Stimulated activated CD8-positive, alpha-beta memory T cell treated with anti-CD3 and anti-CD28 coated beads, Interleukin-4, amount 100 ng/mL, for 1 hour (primary cell): ENCODE measurements at places on chromosomes 11 and 22.

GRCh38 chr11:18071098-18071705 lies 25.1 kb upstream of the TPH1 start:
- no peak for DNase-seq

DNA sequence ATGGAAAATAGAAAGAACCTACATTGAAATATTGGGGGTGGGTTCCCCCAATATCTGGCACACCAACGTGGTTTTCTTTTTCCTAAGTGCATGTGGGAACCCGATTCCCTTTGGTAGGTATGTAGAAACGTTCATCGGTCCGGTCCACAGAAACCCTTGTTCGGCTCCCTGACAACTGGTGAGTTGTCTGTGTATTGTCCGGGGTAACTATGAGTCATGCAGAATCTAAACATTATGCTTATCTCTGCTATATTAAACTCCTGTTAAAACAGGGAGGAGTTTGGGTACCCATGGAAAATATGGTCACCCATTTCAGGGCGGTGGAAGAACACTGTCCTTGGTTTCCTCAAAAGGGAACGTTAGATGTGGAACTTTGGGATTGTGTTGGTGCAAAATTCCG lies 25.1 kb upstream of the ALDH3B2 start:
- DNase-seq: no peak

GRCh38 chr11:18321578-18321968 lies 367 bp downstream of the HPS5 start:
- no peak for DNase-seq

DNA sequence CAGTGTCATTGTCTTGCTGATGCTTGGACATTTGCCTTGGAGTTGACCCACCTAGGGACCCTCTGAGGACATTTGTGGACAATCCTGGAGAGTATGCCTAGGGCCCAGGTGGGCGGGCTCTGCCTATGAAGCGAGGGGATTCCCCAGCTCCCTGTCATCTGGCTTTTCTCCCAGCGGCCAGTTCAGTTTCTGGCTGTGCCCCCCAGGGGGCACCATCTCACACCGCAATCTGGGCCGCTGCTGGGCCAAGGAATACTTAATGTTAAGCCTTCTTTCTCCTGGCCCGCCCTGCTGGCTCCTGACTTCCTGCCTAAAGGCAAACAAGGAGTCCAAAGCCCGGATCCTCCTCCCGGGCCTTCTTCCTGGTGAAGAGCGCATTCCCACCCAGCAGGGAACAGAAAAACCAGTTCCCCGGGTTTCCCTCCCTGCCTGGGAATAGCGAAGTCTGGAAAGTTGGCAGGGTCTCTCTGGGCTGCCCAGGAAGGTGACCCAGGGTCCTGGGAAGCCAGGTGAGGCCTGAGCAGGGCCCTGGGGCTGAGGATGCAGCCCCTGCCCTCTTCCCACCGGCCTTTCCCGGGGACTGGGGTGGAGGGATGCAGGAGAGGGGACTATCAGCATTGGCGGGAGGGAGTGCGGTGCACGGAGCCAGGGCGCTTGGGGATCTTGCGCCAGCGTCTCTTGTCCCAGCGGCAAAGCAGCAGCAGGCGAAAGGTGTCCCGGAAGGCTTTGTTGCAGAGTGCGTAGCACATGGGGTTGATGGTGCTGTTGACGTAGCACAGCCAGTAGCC lies 11.9 kb downstream of the CHRM1 start:
- no peak for DNase-seq

DNA sequence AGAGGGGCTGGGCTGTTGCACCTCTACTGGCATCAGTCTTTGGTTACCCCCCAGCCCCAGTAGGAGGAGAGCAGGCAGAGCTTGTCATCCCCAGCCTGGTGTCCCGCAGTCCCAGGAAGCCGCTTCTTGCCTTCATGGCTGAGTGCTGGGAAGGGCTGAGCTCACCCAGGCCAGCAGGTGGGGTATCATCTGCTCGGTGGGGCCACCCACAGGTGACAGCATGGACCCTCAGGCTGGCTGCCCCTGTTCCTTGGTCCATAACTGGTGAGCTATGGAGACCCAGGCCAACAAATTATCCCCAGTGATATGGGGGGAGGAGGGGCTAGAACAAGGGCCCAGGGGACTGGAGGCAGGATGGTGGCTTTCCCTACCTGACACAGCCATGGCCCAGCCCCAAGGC lies 6.5 kb upstream of the RHOD start:
- DNase-seq: no peak

- DNase-seq: no peak
Measured at GRCh38 chr11:118000067-118000849, 14.1 kb downstream of the IL10RA start.

DNA sequence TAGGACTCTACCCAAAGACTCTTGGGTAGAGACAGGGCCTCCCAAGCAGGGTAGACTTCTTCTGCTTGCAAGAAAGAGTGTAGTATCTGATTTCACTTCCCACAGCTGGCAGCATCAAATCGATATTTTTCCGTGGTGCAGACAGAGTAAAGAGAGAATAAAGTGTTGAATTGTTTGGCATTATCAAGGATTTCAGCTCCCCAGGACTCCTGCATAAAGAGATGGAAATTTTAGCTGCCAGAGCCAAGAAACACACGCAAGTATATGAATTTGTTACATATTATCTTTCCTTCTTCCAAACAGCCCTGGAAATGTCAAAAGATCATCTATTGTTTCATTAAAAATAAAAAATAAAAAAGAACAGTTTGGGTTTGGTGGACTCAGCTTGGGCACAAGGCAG lies 136.8 kb downstream of the PKNOX2 start:
- DNase-seq: no peak

DNA sequence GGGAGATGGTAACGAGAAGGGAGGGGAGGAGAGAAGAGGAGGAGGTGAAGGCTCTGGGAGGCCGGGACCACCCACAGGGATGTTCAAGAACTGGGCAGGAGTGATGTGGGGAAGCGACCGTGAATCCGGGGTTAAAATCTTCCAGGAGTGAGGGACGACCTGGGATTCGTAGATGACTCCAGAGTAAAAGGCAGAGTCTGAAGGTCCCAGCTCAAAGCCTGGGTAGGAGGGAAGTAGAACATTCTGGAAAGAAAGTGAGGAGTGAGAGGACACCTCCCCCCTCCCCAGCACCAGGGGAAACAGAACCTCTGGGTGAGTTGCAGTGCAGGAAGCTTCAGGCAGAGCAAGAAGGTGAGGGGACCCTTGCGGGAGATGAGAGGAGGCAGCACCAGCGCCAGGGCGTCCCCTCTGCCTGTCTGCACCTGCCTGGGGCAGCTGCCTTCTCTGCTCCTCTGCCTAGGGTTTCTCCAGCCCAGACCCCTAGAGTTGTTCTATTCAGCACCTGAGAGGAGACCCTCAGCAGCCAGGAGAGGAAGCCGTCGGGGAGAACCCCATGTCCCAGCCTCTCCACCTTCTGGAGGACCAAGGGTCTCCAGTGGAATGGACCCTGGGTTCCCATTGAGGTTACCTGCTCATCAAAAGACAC lies 49.7 kb downstream of the LINC01488 start:
- DNase-seq: no peak

- no peak for DNase-seq
Measured at GRCh38 chr11:47060807-47061206, 115.9 kb downstream of the ARFGAP2 start.

DNA sequence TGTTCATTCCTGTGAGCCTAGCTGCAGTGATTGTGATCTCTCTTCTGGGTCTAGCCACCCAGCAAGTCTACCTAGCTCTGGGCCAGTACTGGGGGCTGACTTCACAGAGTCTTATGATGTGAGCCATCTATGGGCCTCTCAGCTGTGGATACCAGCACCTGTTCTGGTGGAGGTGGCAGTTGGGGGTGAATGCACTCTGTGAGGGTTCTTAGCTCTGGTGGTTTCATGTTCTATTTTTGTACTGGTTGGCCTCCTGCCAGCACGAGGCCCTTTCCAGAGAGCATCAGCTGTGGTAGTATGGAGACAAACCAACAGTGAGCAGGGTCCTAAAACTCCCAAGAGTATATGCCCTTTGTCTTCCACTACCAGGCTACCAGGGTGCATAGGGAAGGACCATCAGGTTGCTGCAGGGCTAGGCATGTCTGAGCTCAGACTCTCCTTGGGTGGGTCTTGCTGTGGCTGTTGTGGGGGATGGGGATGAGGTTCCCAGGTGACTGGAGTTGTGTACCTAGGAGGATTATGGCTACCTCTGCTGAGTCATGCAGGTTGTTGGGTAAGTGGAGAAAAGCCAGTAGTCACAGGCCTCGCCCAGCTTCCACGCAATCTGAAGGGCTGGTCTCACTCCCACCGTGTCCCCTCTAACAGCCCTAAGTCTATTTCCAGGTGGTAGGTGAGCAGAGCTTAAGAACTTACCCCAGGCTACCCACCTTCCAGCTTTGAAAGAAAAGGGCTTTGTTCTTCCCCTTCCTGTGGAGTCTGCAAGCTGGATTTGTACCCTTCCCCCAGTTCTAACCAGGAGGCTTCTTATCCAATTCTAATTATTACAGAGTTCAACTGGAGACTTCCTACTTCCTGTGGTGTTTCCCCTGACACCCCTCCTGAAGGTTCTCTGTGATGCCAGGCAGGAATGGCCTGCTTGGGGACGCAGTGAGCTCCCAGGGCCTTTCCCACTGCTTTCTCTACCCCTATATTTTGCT lies 250.7 kb downstream of the LUZP2 start:
- no peak for DNase-seq

DNA sequence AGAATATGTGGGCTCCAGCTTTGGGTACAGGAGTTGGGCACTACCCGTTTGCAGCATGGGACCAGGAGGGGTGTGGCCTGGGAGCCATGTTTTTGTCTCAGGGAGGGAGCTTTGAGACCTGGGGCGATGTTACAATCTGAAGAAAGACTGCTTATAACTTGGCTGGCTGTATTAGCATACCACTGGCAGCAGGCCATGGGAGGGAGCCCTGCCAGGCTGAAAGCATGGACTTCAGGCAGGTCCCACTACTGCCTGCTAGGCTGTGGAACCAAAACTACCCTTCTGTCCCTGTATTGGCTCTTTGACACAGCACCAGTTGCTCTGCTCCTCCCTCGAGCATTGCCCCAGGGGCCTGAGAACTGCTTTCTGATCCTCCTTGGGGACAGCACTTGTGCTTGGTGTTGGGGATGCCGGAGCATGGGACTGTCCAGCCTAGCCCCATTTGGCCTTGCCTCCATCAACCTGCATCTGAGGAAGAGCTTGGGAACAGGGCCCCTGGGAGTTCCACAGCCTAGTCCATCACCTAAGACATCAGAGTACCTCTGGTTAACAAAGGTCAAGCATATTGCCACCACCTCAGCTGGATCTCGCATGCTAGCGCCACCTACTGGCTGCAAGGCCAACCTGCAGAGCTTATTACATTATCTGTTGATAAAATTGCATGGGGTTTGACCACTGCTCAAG lies 217.4 kb downstream of the SBF2 start:
- DNase-seq: peak; percentile 2

DNA sequence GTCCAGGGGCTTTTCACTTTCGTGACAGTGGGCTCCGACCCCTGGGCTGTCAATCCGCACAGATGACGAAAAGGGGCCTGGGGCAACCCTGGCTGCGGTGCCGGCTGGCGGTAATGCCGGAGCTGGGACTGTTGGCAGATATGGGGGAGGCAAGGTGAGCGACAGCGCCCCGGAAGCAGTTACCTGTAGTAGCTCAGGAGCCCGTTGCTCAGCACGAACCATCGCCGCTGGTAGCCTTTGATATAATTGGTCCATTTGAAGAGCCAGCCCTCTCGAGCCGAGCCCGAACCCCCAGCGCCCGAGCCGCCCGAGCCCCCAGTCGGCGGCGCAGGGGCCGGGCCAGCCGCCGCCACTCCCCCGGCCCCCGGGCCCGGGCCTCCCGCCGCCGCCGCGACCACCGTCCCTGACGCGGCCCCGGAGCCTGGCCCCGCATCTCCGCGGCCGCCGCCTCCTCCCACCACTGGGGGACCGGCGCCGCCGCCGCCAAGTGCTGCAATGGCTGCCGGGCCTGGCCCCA lies 396 bp downstream of the OSBP start:
- DNase-seq: peak; percentile 35

GRCh38 chr11:71358963-71359567 lies 89.1 kb downstream of the DHCR7 start:
- no peak for DNase-seq

DNA sequence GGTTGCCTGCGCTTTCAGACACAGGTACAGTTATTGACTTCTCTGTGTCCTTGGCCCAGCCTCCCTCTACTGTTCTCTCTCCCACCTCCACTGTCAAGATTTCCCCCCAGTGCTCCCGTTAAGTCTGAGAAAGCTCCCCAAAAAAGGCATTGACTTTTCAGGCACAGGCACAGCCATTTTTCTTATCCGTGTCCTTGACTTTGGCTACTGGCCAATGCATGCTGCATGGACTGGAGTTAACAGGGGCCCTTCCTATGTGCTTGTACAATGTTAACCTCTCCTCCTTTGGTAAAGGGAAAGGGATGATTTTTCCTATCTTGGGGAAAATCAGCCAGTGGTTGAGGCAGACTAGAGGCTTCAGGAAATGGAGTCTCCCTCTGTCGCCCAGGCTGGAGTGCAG lies 4.3 kb downstream of the APOL5 start:
- no peak for DNase-seq
